Putamen (tissue), 1 donor: ENCODE measurements at places on chromosomes 6 and 20.

DNA sequence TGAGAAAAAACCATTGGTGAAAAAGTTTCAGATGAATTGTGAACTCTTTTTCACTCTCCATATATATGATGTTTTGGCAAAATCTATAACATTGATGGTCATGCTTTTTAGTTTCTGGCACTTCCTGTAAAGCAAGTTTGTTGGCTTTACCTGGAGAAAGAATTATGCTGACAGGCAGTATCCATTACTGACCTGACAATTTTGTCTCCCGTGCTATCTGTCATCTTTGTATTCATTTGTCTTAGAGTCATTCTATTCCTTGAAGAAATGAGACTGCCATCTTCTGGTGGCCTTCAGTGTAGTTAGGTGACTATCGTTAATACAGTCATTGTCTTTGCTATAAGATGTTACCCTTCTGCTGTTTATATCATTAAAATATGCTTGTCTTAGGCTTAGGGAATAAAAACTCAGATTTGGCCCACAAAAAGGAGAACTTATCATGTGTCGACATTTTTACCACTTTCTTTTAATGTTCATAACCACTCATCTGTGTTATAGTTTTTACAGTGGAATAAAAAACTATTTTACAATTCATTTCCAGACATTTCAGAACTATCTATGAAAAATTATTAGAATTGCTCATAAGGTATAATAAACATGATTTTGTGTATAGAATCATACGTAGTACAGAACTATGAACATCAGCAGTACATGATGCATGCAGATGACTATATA, 707.0 kb downstream of the EPM2A start:
- peak; percentile 16 for DNase-seq

DNA sequence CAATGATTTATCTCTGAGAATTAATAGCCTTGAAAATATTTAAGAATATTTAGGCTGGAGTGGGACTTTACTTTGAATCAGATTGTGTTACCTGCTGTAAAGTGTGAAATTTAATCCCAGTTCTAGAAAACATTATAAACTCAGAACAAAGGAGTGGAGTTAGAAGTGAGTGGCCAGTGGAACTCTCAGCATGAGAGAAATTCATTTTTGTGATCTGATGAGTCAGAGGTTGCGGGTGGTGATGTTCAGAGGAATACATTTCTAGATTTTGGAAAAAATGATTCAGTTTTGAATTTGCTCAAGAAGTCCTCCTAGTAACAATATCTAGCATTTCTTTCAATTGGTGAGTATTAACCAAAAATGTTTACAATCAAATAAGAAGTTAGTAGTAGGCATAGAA, 167.5 kb downstream of the ZFAND3 start:
- no peak for DNase-seq

DNA sequence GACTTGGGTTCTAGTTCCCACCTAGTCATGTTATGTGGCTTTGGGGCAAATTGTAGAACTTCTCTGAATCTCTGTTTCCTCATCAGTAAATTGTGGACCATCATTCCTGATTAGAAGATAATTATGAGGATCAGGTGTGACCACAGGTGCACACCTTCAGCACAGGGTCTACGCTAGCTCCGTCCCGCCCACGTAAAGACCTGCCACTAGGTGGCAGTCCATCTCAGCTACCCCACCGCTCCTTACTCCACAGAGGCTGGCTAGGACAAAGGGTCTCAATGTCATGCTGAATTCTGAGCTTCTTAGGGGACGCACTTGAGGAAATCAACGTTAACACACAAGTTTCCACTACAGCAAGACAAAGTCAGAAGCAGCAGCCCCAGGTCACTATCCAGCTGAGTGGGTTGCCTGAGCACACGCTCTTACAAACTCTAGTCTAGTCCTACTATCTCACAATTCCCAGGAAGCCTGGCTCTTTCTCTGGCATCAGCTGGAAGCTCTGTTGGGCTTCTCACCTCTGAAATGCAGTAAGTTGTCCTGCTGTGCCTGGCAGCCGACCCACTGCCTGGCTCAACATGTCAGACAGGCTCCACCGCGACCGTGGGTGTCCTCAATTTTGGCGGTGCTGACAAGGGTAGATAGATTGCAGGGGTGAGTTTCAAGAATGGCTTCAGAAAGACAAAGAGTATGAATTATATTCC, 2.0 kb upstream of the PLCG1 start:
- DNase-seq = no peak

- DNase-seq = no peak
Observed at GRCh38 chr6:38799529-38800184, 84.5 kb downstream of the DNAH8 start.

GRCh38 chr6:131065112-131065823, 2.2 kb upstream of the EPB41L2 start:
- DNase-seq = no peak

GRCh38 chr20:20368418-20369249, 730 bp downstream of the INSM1 start:
- DNase-seq = no peak
